ENCODE measurements at places on chromosomes 11 and 22.

DNA sequence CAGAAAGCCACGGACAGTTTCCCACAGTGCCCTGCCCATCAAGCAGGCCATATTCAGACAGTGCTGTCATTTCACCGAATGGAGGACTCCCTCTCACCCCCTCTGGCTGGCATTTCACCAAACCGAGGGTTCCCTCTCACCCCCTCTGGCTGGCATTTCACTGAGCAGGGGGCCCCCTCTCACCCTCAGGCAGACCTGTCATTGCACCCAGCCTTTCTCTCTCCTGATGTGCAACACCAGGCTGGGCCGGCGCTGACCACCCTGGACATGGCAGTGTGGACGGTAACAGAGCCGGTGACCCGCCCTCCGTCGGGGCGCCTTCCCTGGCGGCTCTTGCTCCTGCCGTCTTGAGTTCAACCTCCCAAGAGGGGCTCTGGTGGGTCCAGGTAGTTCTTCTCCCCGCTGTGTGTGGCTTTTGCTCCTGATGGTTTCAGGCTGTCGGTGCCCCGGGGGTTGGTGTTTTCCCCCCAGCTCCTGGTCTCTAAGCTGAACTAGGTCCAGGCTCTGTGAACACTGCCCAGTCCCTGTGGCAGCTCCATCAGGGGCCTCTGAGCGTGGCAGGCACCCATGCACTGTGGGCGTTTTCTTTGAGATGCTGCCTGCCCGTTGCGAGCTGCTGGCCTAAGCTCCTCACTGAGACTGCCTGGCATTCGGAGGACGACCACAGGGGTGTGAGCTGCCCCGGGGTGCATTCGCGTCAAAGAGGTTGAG, 46.9 kb downstream of the SMIM38 start:
- no peak for DNase-seq

DNA sequence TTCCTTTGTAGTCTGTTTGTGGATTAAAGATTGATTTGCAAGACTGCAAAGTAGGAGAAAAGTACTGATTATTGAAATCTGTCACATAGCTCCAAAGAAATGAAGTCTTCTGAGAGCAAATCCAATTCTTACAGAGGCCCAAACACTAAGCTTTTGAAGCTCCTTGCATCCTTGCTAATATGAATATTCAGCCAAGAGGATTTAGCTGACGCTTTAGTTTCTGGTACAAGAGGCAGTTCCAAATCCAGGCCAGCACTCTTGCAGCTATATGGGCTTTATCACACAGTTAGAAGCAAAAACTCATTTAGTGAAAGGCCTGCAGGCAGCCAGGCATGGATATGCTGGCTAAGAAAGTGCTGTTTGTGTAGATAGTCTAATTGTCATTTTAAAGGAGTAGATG, 12.7 kb downstream of the PAAF1 start:
- DNase-seq = no peak

DNA sequence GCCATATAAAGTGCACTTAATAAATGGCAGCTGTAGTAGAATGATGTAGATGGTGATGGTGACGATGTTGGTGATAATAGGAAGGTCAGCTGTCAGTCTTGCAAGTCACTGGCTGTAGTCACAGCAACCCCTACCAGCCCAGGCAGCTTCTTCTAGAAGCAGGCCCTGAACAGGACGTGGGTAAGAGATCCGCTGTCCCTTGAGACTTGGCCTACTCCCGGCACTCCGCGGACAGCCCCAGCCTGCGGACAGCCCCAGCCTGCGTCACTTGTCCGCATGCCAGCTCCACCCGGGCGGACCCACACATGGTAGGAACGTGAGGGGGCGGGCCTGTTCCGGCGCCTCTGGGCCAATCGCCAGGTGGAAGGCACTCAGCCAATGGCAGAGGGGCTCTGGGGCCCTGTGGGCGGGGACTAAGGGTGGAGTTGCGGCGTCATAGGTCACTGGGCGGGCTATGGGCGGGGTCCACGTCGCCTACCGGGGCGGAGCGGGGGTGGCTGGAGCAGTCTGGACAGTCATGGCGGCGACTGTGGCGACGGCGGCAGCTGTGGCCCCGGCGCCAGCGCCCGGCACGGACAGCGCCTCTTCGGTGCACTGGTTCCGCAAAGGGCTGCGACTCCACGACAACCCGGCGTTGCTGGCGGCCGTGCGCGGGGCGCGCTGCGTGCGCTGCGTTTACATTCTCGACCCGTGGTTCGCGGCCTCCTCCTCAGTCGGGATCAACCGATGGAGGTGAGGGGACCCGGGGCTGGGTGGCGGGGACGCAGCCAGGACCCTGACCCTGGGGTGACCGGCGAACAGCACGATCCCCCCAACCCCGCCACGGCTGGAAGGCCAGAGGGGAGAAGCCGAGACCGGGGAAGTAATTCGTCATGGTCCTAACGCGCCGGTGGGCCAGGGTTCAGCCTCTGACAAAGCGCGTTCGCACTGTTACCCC, at the start of gene CRY2:
Gene CRY2 (plus strand): TSS at position 502 of the 937 bp plus-strand sequence. CDS start 16 bp downstream, at position 518.
- peak; percentile 99 for DNase-seq

DNA sequence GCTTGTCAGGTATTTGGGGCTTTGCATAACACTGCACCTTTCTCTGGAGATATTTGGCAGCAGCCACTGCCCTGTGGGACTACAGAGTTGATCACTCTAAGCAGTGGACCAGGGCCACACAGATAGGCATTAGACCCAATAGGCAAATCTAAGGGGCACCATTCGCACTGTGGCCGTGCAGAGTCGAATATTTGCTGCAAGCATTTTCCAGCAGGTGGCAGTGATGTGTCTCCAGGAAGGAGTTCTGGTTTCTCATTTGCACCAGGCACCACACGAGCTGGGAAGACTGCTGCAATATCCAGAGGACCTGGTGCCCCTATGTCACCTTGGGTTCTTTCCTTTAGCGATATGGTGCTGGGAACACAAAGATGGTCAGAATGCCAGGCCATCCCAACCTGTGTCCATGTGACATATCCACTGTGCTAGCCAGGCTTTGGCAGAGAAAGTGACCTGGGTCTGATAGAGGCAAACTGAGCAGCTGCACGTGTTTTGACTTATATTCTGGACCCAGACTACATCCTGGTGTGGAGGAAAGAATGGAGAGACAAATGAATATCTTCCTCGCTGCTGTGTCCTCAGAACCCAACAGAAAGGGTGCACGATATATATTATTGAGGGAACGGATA, 318.7 kb downstream of the BUD13 start:
- DNase-seq = peak; percentile 52

- DNase-seq = no peak
Measured at GRCh38 chr22:38531251-38531938, 25.3 kb upstream of the DDX17 start.

- no peak for DNase-seq
Measured at GRCh38 chr22:38035530-38035885, 21.7 kb upstream of the PICK1 start.

- DNase-seq = no peak
Measured at GRCh38 chr11:13923716-13924650, 38.5 kb upstream of the SPON1 start.

- DNase-seq = no peak
Measured at GRCh38 chr22:39244136-39244495, 666 bp downstream of the PDGFB start.

- DNase-seq = no peak
Measured at GRCh38 chr22:49969751-49970527, 9.4 kb downstream of the PIM3 start.

GRCh38 chr11:70353329-70353728, 45.0 kb upstream of the CTTN start:
- DNase-seq = no peak

GRCh38 chr11:83467837-83468236, 181.7 kb upstream of the CCDC90B start:
- DNase-seq = no peak

GRCh38 chr11:59185386-59185945, 13.5 kb downstream of the DTX4 start:
- no peak for DNase-seq

GRCh38 chr11:101345891-101346290, 216.3 kb upstream of the PGR start:
- DNase-seq = no peak

- no peak for DNase-seq
Measured at GRCh38 chr22:48483764-48484528, 1343.7 kb downstream of the BRD1 start.

DNA sequence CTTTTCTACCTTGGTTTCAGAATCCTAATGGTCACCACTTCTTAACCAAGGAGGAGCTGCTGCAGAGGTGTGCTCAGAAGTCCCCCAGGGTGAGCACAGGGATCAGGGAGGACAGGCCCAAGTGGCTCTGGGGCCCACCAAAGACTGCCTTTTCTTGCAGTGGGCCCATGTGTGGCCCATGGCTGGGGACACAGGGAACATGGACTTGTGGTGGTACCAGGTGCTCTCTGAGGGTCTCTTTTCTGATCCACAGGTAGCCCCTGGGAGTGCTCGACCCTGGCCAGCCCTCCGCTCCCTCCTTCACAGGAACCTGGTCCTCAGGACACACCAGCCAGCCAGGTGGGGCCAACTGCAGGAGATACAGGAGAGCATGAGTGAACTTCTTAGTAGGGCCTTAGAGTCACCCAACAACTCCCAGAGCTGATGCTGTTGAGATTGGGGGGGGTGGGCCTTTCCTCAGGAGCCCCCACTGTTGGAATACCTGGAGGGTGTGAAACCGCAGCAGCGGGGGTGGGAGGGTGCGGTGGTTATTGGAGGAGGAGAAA, 2.0 kb downstream of the MUS81 start:
- DNase-seq = no peak

DNA sequence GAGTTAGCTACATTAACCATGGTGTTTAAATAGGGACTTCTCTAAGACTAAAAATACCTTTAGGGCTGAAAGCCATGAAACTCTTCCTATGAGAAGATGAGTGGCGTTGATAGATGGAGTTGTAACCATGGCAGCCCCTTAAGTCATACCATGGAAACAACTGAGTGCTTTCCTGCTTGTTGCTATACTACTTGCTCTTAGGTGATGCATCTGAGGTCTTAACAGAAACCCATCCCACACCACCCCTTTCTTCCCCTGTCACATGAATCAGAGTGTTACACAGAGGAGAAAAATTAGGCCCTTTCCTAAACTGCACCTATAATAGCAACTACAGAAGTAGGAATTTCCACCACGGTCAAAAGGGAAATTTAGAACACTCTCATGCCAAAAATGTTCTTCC, 64.3 kb upstream of the ZC3H12C start:
- DNase-seq = no peak

DNA sequence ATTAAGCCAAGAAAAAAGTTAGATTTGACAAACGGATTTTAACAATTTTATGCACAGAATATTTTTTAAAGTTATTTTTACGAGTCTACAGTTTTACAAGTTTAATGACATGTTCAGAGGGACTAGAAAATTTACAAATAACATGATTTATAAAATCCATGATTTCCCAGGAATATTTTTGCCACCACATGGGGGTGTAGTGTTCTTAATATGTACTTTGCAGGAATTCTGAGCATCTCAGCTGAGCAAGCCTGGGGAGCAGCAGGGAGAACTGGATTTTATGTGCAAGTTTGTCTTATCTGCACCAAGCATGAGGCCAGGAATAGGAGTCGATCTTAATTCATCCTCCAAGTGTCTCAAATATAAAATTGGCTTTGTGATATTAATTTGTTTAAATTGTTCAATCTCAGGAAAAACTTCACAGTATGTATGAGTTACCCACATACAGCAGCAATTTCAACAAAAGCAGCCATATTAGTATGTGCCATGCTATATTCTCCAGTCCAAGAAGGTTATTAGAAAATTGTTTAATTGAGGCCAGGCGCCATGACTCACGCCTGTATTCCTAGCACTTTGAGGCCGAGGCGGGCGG, 826.3 kb downstream of the DLG2 start:
- DNase-seq = no peak

DNA sequence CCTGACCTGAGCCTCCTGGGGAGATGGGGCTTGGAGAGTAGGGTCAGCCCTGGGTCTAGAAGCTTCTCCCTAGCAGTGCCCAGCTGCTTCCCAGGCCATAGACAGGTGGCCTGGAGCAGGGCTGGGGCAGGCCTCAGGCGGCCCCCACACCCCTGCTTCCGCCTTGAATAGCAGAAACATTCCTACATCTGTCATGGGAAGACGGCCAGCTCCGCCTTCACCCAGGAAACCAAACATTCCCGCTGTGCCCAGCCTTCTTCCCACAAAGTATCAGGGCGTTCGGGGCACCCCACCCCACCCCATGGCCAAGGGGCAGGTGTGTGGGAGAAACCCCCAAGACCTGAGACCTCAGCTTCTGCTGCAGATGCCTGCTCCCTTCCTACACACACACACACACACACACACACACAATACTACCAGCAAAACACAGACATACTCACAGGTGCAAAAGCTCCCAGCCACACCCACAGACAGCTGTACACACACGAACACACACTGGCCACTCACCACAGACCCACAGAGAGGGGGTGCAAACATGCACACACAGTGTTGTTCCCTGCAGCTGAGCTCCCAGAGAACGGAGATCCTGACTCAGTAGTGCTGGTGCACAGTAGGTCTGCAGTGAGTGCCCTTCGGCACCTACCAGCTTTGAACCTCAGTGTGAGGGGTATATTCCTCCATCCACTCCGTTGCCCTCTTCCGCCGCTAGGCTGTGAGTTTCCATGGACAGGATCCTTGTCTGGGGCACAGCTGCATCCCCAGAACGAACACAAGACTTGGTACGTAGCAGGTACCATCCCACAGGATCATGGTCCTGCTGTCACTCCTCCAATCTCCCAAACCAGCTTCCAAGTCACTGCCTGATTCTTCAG, 37.4 kb downstream of the PDGFB start:
- DNase-seq = peak; percentile 20

DNA sequence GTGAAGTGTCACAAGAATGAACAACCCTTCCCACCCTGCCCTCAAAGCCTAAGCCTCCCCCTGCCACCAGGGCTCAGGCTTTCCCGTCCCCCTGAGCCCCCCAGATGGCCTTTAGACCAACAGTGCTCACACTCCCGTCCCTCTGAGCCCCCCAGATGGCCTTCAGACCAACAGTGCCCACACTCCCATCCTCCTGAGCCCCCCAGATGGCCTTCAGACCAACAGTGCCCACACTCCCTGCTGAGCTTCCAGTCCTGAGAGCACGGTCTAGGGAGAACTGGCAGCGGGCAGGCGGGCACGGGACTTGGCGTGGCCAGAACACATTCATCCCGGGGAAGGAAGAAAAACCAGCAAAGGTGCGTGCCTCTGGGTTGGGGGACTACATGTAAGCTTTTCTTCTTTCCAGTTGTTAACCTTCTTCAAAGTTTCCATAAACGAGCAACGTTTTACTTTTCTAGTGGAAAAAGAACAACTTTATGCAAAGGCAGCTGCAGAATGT, 2.5 kb downstream of the MRGPRG start:
- no peak for DNase-seq

GRCh38 chr11:79439886-79440570, 802 bp downstream of the TENM4 start:
- DNase-seq = peak; percentile 45

- DNase-seq = no peak
Measured at GRCh38 chr22:29163808-29164207, 41.9 kb upstream of the EMID1 start.

GRCh38 chr22:33914699-33915098, 5.6 kb downstream of the LARGE1 start:
- no peak for DNase-seq

- no peak for DNase-seq
Measured at GRCh38 chr11:99419991-99420390, 399.2 kb downstream of the CNTN5 start.
